ENCODE measurements at places on chromosomes 1 and 21.

DNA sequence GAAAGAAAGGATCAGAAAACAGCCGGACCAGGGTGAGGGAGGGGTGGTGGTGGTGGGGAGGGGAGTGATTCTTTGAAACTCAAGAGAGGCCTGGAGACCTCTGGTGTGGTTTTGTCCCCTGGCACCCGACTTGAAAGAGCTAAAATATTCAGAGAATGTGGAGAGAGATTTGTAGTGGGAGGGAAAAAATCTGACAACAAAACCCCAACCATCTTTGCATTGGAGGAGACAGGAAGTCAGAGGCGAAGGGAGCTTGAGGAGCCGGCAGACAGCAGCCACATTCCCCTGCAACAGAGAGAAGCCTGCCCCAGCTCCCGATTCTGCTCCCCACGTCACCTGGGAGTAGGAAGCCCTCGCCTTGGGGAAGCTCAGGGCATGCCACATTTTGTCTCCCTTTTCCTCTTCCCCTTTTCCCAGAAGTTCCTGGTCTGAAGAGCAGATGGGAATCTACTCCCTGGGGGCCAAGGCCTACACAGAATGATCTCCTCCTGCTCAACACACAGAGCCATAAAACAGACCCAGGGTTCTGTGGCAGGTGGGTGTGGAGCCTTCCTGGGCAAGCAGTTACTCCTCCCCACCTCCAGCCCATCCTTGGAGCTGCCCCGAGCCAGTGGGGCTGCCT, 84.9 kb downstream of the ITPKB start:
- DNase-seq: peak; percentile 61

GRCh38 chr21:23402929-23403520, 2204.3 kb downstream of the MRPL39 start:
- DNase-seq: no peak

- peak; percentile 50 for DNase-seq
Observed at GRCh38 chr1:29136391-29136915, 12.8 kb upstream of the TMEM200B start.

DNA sequence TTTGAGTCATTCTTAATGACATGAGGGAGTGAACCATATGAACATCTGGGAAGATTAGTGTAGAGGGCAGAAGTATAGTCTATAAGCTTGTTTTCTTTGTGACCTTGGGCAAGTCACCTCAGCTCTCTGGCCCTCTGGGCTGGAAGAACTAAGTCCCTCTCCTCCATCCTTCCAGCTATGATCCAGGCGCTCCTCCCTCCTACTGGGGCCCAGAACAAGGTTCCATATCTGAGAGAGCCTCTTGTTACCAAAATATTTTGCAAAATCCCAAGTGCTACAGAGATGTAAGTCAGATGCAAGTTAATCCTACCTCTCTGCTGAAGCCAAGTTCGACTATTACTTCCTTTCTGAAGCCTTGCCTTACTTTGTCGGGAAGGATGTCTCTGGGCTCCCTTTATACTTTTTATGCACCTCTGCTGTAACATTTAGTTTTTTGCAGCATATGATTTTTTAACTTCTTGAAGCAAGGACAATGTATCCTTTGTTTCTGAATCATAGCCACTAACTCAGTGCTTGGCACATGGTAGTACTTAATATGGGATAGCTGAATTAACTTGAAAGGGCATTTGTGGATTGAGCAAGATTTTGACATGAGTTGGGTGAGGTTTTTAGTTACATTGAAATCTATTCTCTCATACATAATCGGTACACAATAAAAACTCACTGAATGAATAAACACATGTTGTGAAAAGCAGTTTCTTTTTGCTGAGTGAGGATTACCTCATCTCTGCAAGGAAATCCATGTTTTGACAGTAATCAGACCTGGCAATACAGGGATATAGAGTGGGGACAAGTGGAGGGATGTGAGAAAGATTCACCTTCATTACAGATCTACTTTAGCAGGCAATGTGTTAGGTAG, 54.7 kb upstream of the BEND5 start:
- DNase-seq: no peak

- DNase-seq: peak; percentile 70
Observed at GRCh38 chr1:220124542-220124941, 30.6 kb downstream of the IARS2 start.

- DNase-seq: no peak
Observed at GRCh38 chr1:89733748-89734147, 87.1 kb upstream of the LRRC8D start.

DNA sequence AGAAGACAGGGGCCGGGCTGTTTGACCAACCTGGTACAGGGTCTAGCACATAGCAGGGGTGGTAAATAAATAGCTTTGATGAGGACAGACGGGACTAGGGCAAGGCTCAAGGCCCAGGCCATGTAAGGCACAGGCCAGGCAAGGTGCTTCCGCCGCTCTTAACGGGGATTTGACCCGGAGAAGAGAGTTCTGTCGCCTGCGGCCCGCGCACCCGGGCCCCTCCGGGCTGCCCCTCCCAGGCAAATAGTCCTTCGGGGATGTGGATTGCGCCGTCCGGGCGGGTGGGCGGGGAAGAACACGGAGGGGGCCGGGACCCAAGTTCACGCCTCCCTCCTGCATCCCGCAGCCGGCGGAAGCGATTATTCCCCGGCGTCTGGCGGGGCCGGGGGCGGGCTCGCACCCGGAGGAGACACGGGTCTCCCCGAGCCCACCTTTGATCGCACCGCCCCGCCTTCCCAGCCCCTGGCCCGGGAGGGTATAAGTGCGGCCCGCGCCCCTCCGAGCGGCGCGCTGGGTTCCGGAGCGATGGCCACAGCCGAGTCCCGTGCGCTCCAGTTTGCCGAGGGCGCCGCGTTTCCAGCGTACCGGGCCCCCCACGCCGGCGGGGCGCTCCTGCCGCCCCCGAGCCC, at the start of gene MIXL1:
Gene MIXL1 (plus strand): TSS at position 508 of the 629 bp plus-strand sequence. CDS start 18 bp downstream, at position 526.
- peak; percentile 44 for DNase-seq

DNA sequence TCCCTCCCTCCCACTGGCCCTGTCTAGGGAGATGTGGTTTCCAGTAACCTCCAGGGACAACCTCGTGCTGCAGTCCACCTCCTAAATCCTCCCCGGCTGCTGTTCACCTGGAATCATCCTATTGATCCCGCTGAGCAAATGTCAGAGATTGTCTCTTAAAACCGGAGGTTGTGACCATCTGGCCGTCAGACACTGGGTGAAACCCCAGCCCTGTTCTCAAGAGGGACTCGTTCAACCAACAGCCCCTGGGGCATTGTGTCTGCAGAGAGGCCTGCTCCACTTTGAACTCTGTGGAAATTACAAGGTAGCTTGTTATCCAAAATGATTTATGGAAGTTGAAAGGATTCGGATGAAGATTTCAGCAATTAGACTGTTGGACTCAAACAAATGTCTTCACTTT, 498.0 kb downstream of the MATN1 start:
- no peak for DNase-seq

- peak; percentile 53 for DNase-seq
Observed at GRCh38 chr21:35738347-35738961, 321.9 kb downstream of the SETD4 start.

- DNase-seq: no peak
Observed at GRCh38 chr1:97378596-97378995, 542.2 kb downstream of the DPYD start.

DNA sequence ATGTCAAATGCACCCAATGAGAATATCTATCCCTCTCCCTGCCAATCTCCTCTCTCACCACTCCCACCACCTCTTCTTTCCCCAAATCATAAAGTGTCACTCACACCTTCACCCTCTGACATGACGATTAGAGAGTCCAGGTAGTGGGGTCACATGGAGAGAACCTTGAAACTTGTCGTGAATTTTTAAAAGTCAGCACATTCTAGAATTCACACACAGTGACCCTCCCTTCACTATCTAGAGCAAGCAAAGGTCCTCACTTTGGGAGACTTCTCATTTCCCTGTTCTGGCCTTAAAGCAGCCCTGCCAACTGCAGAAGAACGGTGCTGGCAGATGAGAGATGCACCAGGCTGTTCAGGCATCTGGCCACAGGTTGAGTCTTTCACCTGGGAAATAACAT, 61.9 kb downstream of the CD34 start:
- no peak for DNase-seq

GRCh38 chr1:38746941-38747600, 112.5 kb downstream of the RRAGC start:
- DNase-seq: no peak

DNA sequence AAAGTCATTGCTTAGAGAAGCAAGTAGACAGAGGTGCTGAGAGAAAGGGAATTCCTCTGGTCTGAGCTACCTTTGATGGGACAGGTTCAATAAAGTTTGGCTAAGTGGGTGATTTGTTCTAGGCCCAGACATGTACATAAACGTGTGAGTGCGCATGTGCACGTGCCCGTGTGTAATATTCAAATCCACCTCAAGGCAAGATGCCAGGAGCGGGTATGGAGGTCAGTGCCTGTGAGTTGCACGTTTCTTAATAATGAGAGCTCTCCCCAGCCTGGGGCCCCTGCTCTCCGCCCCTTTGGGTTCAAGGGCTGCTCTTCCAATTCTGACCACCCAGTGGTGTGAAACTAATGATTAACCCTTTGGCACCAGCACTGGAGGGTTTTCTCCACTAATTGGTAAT, 53.8 kb upstream of the LMO4 start:
- no peak for DNase-seq

GRCh38 chr1:8202182-8202905, 115.6 kb upstream of the SLC45A1 start:
- DNase-seq: peak; percentile 82

DNA sequence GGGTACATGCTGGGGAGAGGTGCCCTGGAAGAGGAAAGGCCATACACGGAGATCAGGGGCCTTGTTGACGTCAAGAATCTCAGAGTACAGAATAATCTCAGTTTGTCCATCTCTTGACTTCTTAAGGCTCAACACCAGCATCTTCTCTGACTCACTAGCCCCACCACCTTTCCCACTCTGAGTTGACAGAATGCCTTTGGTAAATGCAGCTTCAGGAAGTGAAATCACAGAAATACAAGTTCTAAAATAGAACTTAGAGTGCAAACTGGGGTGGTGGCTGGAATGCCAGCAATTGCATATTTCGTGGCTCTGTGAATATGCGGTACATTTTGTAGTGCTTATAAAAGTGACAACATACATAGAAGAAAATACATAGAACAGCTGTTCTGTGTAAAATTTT, 1.6 kb downstream of the COG2 start:
- DNase-seq: peak; percentile 9

DNA sequence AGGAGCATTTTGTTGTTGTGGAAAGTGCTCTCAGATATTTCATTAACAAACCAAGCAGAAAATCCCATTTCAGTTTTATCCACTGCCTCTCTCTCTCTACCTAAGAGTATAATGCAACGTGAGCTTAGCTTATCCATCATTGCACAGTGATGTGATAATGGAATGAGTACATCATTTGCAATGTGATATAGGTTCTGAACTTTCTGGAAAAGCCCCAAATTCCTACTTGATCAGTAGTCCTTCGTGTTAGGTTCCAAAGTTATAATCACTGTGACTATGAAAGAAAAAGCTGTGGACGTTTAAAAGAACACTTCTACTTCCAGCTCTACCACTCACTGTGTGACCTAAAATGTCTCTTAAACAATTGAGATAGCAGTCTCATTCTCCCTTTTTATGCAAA, 76.4 kb upstream of the PRMT6 start:
- no peak for DNase-seq

Measured in GM03348 (cell line).